Naive thymus-derived CD8-positive, alpha-beta T cell (primary cell): ENCODE measurements at places on chromosomes 3 and 15.
A peak's percentile ranks its signal among the peaks of the same experiment; 100 is the strongest.

- DNase-seq: no peak
Observed at GRCh38 chr15:92040350-92040749, 186.8 kb downstream of the SLCO3A1 start.

DNA sequence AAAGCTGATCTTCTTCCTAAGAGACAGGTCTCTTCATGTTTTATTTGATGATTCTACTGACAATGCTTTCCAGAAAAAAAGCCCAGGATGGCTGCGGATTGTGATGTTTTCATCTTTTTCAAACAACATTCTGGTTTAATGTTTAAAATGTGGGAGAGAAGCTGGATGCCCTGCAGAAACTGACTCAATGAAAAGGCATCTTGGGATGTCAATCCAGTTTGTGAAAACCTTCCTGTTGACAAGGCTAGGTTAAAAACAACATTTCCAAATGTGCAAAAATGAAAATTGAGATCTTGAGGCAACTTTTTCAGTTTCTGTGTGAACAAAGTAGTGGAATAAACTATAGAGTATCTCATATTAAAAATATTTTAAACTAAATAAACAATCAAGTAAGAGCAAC is 156.0 kb upstream of the MRPL3 start:
- no peak for DNase-seq

GRCh38 chr3:16239780-16240179 is 25.0 kb downstream of the DPH3 start:
- DNase-seq: no peak

DNA sequence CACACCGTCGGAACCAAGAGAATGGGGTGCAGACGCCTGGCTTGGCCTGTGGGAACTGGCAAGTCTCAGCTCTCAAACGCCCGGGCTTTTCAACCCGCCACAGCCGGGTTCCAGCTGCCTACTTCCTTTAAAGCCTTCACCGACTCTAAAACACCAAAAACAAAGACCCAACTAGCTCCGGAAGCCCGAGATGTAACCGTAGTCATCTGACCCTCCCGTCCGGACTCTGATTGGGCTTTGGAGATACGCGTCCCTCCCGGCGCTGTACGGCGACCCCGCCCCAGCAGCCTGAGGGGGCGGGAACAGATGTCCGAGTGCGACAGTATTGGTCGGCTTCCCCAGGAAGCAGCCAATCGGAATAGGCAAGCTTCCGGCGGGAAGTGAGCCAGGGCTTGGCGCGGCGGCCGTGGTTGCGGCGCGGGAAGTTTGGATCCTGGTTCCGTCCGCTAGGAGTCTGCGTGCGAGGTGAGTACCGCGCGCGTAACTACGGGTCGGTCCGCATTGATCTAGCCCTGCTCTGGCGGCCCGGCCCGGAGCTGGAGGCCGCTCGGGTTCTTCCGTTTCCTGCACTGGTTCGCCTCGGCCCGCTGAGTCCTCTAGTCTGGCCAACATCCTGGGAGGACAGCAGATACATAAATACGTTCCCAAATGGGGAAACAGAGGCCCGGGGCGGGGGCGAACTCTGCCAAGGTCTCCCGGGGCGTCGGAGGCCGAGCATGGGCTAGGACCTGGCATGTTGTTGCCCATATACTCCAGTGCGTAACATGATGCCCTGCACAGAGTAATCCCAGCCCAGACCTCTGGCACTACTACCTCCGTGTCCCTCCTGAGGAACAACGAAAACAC is at the start of gene BLM:
Gene BLM (plus strand): TSS at position 371 of the 846 bp plus-strand sequence. CDS start 30,047 bp downstream, outside the sequence.
- peak; percentile 97 for DNase-seq

GRCh38 chr3:187567661-187568121 is 102.5 kb downstream of the SST start:
- no peak for DNase-seq

DNA sequence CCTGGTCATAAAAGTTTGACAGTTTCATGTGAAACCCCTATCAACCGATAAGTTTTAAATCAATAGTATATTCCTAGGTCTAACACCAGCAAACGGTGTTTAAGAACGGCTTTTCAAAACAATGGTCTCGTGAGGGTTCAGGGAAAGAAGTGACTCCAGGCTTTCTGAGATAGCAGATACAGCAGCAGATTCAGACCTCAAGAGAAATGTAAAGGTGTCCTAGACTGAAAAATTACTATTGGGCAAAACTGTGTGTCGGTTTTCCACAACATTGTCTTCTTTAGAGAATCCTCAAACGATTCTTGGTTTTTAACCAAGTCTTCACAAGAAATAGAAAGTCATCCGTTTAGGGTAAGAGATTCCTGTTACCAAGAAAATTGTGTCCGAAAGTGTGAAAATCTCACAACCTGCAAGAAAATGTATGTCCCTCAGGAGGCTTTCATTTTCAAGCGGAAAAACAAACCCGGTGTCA is 1.2 kb downstream of the SETD2 start:
- no peak for DNase-seq

DNA sequence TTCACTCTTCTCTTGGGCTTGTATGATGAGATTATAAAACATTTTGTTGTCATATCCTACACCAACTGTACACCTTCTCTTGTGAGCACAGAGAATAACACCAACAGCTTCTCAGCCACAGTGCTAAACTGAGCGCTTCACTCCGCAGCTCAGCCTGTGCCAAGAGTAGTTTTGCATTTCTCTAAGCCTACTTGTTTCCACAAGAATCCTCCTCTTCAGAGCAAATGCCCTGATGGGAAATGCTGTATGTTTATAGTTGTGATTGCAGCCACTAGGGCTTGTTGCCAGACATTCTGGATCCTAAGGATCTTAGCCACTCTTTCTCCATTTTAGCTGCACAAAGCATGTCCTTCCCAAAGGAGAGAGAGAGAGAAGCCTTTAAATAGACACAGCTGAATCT is 138.8 kb upstream of the PLXND1 start:
- DNase-seq: no peak

GRCh38 chr3:127680798-127681221 is 8.1 kb downstream of the ABTB1 start:
- DNase-seq: no peak

DNA sequence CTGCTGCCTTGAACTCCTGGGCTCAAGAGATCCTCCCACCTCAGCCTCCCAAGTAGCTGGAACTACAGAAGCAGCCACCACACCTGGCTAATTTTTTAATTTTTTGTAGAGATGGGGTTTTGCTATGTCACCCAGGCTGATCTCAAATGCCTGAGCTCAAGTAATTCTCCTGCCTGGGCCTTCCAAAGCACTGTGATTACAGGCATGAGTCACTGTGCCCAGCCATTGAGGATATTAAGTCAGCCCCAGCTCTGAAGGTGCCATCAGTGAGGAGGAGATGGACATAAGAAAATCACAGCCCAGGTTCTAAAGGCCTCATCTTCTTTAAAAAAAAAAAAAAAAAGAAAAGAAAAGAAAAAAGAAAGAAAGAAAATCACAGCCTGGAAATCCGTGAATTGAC is 26.6 kb upstream of the PSTPIP1 start:
- no peak for DNase-seq

DNA sequence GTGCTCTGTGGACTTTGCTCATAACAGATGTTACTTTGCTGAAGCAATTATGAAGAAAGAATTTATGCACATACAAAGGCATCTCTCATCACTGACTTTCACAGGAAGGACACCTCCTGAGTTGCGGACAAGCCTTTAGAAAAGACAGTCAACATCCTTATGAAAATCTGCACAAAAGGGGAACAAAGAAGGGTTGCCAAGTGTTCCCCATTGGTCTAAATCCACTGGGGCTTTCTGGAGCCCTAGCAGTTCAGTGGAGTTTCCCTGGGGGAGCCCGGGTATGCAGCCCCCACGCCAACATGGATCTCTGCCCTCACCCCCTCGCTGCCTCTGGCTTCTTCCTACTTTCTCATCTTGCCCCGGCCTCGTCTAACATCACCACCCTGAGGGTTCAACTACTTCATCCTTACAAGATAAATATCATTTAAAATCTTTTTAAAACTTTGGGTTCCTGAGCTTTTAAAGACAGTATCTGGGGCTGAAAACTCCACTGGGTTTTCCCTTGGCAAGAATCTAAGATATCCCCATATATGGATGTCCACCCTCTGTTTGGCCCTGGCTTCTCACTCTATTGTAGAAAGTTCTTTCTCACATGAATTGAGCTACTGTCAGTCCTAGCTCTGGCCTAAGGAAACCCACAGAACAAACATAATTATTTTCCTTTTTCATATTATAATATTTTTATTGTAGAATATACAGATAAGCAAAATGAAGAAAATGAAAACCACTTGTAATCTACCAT is 207.9 kb upstream of the RGMA start:
- DNase-seq: no peak

DNA sequence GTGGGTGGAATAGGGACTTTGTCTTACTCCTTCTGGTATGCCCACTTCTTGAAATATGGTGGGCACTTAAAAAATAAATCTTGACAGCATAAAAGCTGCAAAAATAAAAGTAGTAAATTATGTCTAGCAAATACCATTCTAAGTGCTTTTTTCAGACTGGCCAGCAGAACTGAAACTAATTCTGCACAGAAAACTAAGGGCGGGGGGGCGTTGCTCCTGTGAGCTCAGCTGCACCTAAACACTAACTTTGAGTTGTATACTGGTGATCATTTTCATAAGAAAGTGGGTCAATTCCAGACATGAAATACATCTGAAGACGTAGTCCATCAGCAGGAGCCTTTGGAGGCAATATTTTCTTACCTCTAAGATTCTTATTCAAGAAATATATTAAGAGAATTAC is 114.8 kb downstream of the WDR76 start:
- no peak for DNase-seq

DNA sequence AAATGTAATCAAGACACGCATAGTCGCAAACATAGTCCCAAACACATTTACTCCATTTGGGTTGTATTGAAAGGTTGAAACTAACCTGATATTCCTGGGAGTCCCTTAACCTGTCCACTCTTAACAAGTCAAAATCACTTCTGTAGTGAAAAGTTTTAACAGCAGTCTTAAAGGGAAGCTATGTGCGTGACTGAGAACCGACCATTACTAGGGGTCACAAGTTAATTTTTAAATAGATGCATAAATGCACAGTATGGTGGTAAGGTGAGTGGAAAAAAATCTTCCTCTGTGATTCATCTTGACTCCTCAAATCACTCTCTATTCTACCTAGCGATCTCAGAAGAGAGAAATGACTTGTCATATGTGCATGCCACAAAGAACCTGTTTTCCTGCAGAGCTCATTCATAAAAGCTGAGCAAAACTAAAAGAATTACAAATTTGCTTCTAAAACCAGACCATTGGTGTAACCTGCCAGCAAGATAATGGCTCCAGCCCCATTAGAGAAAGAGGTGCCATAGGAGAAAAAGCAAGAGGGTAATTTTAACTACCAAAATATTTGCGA is 4.8 kb downstream of the GPR15 start:
- DNase-seq: no peak

GRCh38 chr3:190617185-190617584 is 103.3 kb downstream of the IL1RAP start:
- peak; percentile 31 for DNase-seq

DNA sequence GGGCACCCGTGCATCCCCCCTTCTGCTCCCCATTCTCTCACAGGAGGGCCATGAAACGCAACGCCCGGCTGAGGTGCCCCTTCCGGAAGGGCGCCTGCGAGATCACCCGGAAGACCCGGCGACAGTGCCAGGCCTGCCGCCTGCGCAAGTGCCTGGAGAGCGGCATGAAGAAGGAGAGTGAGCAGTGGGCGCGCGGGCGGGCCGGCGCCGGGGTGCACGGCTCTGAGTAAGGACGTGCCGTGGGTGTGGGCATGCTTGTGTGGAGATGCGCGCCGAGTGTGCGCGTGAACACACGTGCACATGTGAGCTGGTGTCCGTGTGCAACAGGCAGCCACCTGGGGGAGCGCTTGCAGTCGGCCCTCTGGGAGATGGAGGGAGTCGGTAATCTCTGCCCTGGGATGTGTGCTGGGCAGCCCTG is 28.1 kb downstream of the NR1I2 start:
- peak; percentile 79 for DNase-seq

- no peak for DNase-seq
Observed at GRCh38 chr3:13748276-13748879, 131.5 kb downstream of the WNT7A start.

DNA sequence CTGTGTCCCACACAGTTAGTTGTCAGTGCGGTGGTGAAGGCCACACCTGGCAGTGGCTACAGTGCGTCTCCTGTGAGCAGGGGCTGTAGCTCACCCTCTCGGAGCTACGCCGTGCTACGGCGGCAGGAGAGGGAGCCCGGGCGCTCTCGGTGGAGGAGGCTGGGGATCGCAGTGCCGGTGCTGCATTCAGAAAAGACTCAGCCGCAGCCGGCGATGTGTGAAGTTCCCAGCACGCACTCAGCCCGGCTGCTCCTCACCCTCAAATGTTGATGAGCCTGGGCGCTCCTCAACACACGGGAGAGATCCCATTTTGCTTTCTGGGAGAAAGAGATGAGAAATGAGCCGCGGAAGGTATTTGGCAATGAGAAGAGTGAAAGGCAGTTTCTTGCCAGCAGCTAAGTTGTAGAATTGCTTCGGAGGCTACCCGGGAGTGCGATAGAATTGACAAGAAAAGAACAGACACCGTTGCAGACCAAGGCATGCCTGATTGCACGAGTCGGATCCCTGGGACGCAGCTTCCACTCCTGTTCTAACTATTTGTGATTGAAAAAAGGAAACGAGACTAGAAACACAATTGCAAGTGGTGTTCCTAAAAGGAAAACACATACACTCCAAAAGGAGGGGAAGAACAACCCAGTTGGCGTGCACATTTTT is at the start of gene UNC13C:
Gene UNC13C (plus strand): TSS at position 189 of the 654 bp plus-strand sequence. CDS start 34,463 bp downstream, outside the sequence.
- no peak for DNase-seq

DNA sequence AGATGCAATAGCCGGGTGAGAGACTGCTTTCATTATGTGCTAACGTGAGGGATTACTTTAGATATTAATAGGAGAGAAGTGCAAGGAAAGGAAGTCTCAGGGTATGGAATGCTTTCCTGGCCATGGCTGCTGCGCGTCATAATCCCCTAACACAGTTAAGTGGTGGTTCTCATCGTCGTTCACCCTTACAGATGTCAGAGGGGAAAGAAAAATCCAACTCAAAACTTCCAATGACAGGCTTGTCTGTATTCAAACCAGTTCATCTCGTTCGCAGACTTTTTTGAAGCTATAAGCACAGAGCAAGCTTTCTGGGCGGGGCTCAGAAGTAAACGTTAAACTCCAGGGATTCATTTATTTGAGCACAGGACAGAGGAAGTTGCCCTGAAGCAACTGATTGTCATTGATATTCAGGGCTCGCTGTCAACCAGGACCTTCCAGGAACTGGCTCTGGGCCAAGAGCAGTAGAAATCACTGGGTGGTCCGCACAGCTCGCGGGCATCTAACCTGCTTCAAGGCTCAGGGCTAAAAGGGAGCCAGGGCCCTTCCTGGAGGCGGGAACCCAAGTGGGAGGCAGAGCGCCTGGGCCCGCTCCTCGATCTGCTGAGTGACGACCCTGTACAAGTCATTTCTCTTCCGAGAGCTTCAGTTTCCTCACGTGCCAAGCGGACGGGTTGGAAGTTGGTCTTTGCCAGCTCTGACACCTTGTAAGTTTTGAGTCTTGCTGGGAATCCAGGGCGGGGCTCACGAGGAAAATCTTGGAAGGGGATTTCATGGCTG is 1.1 kb upstream of the LPP start:
- no peak for DNase-seq

- DNase-seq: no peak
Observed at GRCh38 chr3:55066551-55067047, 138.7 kb upstream of the LRTM1 start.

- no peak for DNase-seq
Observed at GRCh38 chr3:7562892-7563291, 702.0 kb downstream of the GRM7 start.
